NCI-H2081 treated with DMSO at 0.1 percent for 48 hours (cell line): ENCODE measurements at places on chromosomes 13 and 19.

GRCh38 chr19:19549804-19550464 is 11.9 kb downstream of the CILP2 start:
- no peak for DNase-seq

DNA sequence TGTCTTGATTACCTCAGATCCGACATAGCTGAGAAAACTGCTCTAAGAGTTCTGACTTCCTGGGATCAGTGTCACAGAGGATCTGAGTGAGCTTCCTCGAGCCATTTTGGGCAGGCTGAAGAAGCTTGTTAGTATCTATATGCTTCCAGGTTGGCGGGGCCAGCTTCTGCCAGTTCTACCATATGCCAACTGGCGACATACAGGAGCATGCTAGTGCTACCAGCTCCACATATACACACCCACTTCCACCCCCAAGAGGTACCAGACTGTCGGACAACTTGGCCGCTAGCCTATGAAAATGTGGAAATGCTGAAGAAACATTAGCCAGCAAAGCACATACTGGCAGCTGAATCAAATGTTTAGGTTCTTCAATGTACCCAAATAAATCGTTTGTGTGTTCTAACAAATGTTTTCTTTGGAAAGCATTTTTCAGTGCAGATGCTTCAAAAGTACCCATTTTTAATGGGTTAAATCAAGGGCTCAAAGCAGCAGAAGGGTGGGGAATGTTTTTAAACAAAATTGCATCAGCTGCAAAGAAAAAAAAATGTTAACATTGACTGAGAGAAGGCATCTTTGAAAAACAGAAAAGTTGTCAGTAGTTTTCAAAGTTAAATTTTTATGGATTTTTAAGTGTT is 163.7 kb downstream of the KLF12 start:
- DNase-seq: no peak

DNA sequence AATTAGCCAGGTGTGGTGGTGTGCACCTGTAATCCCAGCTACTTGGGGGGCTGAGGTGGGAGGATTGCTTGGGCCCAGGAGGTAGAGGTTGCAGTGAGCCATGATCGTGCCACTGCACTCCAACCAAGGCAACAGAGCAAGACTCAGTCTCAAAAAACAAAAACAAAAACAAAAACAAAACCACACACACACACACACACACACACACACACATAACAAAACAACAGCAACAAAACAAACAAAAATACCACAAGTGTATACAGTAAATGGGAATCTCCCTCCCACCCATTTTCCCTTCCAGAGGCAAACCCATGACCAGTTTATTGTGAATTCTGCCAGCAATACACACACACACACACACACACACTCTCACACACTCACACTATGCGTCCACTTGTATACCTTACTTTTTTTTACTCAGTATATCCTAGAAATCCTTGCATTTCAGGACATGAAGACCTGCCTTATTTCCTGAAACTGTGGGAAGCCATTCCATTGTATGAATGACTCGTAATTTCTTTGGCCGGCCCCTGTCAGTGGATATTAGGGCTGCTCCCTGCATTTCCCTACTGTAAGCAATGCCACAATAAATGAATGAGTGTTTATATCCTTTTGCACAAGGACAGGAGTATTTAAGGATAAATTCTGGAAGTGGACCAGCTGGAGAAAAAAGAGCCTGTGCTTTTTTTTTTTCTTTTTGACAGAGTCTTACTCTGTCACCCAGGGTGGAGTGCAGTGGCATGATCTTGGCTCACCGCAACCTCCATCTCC is 6.9 kb upstream of the PLEKHF1 start:
- DNase-seq: no peak

DNA sequence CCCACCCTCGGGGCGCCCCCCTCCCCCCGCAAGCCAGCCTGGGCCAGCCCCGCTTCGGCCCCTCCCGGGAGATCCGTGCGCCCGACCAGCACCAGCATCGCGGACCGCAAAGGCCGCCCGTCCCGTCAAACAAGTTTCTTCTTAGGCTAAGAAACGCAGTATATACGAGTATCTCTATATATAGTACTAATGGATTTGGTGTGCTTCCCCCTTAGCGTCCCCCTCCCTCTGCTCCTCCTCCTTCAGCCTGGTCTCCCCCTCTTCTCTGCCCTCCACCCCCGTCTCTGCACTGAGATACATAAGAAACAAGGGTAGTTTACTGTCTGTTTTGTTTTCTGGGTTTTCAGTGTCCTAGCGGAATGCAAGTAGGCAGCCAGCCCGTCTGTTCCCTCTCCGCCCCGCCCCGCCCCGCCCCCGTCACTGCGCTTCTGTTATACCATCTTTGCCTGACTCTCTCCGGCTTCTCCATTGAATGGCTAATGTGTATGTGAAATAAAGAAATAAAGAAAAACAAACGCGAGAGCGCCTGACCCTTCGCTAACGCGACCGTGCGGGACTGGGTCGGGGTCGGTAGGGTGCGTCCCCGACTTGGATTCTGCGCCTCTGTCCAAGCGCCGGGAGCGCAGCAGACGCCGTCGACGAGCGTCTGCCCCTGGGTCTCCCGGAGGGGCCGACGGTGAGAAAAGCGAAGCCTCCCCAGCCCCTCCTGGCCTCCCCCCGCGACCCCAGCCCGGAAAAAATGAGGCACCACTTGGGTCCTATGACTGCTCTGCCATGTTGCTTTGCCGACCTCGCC is 4.2 kb downstream of the LYL1 start:
- DNase-seq: no peak

GRCh38 chr13:89150362-89150761 is 1479.2 kb downstream of the SLITRK5 start:
- no peak for DNase-seq

GRCh38 chr13:35700671-35701070 is 224.2 kb upstream of the MAB21L1 start:
- DNase-seq: no peak

- no peak for DNase-seq
Observed at GRCh38 chr19:46629546-46630025, 4.7 kb upstream of the PTGIR start.

- DNase-seq: no peak
Observed at GRCh38 chr19:1746401-1747284, 6.7 kb upstream of the ONECUT3 start.

- no peak for DNase-seq
Observed at GRCh38 chr13:111398196-111398595, 77.8 kb downstream of the TEX29 start.
